Neural crest cell (in vitro differentiated cells): ENCODE measurements at places on chromosomes 3 and 15. TPM values are rescaled to one million over a fixed set of nuclear protein-coding genes. Genes with fewer than 3 reads are reported as not detected.

- DNase-seq = no peak
Measured at GRCh38 chr3:193297421-193297820, 56.4 kb downstream of the PLAAT1 start.

GRCh38 chr3:71066356-71066755 lies 517.2 kb downstream of the FOXP1 start:
- DNase-seq = no peak

GRCh38 chr3:54817628-54818027 lies 110.2 kb downstream of the LRTM1 start:
- DNase-seq = no peak

COL6A5 gene
- not detected in 2 replicates for total RNA-seq

ETFA gene
- 109 and 119 TPM in 2 replicates for total RNA-seq

DNA sequence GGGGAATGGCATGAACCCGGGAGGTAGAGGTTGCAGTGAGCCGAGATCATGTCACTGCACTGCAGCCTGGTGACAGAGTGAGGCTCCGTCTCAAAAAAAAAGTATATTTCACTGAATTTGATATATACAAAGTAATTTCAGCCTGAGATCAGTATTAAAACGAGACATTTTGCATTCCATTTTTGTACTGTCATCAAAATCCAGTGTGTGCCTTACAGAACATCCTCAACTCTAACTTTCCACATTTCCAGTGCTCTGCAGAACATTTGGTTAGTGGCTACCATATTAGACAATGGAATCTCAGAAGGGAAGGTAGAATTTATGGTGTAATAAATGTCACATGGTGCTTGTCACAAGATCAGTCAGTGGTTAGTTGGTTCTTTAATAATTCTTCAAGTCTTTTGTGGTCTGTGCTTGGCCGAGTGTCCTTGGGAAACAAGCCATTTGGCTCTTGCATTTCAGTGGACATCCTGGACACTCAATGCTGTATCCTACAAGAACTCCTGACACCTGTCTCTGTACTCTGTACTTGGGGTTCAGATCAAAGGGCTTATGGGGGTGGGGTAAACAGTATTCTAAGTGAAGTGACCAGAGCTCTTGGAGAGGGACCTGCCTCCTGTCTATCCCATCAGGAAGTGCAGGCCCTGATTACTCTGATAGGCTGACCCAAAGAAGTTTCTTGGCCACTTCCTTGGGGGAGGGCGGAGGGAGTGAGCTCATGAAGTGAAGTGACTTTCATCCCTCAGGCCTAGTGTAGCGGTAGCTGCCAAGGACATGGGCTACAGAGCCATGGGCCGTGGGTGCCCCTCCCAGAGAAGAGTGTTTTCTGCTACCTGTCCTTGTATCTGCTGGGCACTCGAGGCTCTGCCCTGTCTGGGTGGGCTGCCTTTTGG lies 3.7 kb downstream of the ACVR2B start:
- no peak for DNase-seq

DNA sequence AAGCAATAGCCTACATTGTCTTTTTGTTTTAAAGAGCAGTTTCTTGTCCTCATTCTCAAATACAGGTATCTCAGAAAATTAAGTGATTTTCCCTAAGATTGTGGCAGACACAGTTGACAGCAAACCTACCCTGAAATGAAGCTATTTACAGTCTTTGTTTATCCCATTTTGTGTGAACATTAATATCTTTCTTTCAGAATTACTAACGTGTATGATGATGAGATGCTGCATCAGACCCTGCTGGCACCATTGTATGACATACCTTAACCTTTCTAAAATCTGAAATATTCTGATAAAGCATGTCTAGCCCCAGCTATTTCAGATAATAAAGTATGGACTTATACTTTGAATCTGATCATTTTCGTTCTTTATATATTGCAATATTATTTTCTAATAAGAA lies 185.9 kb downstream of the RSRC1 start:
- DNase-seq = no peak

PAQR9 gene
- 1.8 and 1.9 TPM in 2 replicates for total RNA-seq

DLL4 gene
- 1.7 and 2.0 TPM in 2 replicates for total RNA-seq

DNA sequence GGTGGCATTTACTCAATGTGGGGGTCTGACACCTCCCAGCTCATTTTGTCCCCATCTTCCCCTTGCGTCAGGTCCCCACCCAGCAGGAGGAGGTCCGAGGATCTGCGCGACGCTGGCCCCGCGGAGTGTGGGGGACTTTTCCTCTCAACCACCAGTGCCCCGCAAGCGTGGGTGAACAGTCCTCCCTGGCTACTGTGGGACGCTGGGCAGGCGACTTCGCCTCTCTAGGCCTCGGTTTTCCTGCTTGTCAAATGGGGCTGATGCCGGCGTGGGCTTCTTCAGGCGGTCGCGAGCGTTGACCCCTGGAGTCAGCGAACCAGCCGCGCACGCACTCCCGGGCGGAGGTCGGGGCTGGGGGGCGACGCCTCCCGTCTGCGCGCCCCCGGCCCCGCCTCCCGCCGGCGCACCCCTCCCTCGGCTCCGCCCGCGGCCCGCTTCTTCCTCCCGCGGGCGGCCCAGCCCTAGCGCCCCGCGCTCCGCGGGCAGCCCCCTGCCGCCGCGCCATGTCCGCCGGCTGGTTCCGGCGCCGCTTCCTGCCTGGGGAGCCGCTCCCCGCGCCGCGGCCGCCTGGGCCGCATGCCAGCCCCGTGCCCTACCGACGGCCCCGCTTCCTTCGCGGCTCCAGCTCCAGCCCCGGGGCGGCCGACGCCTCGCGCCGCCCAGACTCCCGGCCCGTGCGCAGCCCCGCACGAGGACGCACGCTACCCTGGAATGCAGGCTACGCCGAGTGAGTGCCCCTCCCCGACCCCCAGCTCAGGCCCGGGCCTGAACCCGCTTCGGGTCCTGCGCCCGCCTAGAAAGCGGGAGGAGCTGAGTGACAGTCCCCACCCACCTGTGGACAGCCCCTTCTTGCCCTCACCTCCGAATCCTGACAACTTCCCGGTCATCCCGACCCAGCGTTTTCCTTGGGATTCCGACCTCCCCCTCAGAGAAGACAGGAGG lies at the start of gene PPM1M:
Gene PPM1M, plus strand, starts transcription at position 438 of the 942 bp plus-strand sequence. Its CDS starts 66 bp downstream, at position 504.
- DNase-seq = no peak

DNA sequence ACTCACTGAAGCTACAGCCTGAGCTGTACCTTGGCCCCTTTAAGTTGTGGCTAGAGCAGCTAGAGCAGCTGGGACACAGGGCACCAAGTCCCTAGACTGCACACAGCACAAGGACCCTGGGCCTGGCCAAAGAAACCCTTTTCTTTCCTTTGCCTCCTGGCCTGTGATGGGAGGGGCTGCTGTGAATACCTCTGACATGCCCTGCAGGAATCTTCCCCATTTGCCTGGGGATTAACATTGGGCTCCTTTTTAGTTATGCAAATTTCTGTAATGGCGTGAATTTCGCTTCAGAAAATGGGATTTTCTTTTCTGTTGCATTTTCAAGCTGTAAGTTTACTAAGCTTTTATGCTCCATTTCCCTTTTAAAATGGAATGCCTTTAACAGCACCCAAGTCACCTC lies 611.2 kb upstream of the ARPP21 start:
- no peak for DNase-seq

CPLX3 gene
- not detected in 2 replicates for total RNA-seq

CD86 gene
- not detected in 2 replicates for total RNA-seq
